Cerebellum (tissue), 4 donors: ENCODE measurements at places on chromosomes 12 and 14. TPM values are rescaled to one million over a fixed set of nuclear protein-coding genes. Genes with fewer than 3 reads are reported as not detected.

DNA sequence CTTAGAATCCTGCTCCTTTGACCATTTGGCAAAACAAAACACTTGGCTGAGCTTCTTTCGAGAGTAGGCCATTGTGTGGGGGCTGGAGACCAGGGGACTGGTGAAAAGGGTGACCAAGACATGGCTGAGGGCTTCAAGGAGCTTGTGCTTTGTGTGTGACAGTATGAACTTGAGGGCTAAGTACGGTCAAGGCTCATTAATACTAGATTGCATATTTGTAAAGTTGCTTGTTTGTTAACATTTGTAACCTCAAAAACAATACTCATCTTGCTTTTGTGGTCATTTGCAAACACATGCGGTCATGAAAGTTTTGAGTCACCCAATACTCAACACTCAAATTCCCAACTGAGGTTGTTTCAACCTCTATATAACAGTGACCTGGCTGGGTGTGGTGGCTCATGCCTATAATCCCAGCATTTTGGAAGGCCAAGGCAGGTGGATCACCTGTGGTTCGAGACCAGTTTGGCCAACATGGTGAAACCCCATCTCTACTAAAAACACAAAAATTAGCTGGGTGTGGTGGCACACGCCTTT, 42.5 kb downstream of the ZFYVE26 start:
- DNase-seq: no peak

Gene TAS2R7
- total RNA-seq: 0.91 TPM

Gene SLC25A47
- total RNA-seq: not detected

DNA sequence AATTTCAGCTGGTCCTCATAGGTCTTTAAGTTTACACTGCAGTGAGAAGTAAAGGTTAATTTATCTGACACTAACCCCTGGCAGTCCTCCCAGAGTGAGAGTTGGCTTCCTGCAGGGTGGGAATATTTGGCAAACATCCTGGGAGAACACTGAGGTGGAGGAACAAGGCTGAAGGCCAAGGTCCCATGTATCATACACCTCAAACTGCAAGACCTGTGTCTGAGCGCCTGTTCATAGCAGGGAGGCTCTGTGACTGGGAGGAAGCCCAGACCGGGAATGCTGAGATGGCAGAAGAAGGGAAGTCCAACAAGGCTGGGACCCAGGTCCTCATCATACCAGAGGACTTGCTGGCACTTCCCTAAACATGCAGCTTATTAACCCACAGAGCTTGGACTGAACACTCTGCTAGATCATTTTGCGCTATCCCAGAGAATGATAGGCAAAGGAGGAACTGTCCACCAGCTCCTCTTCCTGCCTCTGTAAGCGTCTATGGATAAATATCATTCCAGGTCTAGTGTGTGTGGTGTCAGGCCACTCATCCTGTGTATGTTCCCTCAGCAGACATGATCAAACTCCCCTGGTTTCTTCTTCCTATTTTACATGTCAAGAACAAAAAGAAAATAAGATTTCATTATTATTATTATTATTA, 199.6 kb upstream of the CNOT2 start:
- DNase-seq: peak; percentile 25

DNA sequence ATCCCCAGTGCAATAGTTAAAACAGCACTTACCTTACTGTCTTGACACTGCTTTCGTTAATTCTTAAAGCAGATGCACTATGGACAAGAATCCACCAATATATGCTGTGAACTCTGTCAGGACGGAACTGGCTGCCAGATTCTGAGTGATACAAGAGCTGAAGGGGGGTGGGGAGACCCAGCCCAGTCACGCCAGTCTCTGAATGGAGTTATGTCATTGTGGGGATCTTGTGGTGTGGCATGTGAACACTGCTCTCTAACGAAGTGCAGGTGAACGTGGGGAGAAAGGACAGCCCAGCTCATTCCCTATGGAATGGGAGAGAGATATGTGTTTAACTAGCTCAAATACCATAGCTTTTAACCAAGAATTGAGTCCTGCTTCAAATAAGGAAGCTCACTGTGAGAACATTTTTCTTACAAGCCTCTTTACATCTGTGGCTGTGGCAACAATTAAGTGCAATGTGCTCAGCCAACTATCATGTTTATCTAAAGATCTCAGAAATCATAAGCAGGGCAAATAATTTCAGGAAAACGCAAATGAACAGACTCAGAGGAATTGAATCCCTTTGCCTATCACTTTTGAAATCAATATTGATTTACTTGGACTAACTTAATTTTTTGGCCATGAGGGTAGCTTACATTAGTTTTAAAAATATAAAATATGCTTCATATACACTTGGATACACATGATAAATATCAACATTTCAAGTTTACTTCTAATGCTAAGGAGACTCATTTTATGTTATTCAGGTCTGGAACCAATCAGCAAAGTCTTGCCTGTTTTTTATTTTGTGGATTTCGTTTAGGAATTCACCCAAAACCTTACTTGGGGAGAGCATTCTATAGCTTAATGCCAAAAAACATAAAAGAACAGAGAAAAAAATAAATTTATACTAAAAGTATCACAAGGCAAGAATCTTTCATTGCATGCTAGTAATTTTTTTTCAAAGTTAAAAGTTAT, at the start of gene LUM:
Gene LUM, minus strand, starts transcription at position 129 of the 960 bp plus-strand sequence. CDS start 2,515 bp downstream, outside the sequence.
- DNase-seq: no peak

DNA sequence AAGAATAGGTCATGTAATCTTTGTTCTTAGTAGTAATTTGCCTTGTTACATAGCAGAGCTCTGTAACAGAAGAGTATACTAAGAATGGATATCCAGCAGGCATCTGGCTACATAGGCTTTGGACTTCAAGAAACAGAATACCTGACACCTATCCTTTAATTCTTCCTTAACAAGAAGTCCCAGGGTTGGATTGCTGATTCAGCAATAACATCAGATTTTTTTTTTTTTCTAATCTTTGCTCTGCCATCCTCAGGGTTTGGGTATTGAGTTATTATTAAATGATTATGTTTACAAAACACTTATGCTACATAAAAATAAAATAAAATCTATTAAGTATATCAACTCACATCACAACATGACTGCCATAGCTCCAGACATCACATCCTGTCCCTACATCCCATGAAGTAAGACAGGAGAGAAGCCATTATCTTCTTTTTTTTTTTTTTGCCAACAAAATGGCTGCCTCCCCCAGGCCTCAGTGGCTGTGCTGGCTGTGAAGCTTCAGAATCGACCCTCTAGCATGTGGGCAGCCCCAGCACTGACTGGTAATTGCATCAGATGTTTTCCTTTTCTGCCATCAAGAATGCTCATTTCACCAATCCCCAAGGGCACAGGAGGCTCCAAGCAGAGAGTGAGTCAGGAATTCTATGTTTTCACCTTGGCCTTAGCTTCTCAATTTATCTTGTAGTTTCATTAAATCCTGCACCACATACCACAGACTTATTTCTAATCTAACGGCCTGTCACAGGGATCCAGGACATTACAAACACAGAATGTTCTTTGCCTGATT, 186.2 kb downstream of the DICER1 start:
- no peak for DNase-seq

DNA sequence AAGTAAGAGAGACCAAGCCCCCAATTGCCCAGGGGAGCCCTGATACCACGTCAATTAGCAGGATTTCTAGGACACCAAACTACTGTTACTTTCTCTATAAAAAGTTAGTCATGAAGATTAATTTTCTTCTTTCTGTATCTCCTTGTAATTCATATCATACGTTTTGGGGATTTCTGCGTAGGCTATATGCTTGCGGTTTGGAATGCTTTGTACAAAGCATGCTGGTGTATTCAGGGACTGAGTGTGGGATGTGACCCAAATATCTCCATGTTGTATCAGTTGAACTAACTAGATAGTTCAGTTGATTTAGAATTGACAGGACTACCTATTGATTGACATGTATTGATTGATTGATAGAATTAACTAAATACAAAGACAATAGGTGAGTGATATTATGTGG, 7.7 kb downstream of the GPR33 start:
- no peak for DNase-seq

GRCh38 chr12:119005913-119006312, 24.6 kb downstream of the SRRM4 start:
- DNase-seq: peak; percentile 82

DNA sequence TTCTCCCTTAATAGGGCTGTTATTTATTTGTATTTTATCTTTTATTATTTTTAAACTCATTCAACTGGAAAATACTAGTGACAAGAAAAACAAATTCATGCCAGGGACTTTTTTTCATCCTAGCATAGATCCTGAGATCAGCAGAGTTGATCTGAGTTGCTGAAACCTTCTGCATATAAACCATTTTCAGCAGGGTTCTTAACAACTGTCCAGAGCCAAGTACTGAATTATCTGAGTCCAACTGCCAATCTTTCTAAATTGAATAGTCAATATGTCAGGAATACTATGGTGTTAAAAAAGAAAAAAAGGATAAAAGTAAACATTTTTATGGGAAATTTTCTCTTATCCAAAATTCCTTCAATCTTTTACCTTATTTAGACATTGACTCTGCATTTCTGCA, 28.6 kb downstream of the CDC42BPB start:
- no peak for DNase-seq

Gene FIGNL2
- 1.3 TPM for total RNA-seq

Gene MRPL42
- 53.9 TPM for total RNA-seq

GRCh38 chr12:10406725-10407124, 2.8 kb downstream of the KLRC4 start:
- no peak for DNase-seq

Gene TNS2
- 26.7 TPM for total RNA-seq

DNA sequence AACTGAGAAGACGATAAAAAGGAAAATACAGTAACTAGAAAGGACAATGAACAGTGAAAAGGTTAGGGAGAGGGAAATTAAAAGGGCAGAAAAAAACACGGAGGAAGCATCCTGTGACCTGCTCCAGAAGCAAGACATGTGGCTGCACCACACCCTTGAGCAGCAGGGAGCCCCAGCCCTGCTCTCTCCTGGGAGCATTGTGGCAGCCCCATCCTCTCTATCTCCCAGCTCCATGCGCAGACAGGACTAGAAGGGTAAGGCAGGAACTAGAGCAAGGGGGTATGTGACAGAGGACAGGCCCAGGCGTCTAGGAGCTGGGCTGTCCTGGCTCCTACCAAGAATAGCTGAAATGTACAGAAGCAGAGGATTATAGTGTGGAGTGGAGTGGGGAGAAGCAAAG, 38.6 kb upstream of the SMUG1 start:
- DNase-seq: no peak

GRCh38 chr12:94285943-94286582, 137.7 kb downstream of the PLXNC1 start:
- no peak for DNase-seq

DNA sequence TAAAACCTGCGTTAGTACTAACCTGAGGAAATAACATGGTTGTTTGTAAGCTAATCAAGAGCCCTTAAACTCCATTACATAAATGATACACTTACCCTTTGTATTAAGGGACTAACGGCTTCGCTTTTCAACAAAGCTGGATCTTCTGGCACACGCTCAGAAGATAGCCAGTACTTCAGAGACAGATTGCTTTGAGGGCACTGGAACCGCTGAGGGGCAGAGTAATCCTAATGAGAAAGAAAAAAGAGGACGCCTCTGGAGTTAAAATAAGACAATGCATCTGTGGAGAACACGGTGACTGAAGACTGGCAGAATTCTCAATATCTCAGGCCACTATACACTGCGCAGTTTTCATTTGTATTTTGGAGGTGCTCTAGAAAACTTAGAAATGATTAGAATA, 1.5 kb upstream of the KTN1 start:
- peak; percentile 33 for DNase-seq

GRCh38 chr14:37056473-37056872, 115.9 kb downstream of the SLC25A21 start:
- no peak for DNase-seq

DNA sequence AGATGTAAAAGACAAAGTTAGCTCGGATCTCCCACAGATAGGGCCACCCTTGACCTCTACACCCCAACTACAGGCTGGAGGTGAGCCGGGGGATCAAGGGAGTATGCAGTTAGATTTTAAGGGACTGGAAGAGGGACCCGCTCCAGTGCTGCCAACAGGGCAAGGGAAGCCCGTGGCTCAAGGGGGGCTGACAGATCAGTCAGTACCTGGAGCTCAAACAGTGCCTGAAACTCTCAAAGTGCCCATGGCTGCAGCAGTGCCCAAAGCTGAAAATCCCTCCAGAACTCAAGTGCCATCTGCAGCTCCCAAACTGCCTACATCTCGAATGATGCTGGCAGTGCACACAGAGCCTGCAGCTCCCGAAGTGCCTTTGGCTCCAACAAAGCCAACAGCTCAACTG, 10.4 kb downstream of the NYNRIN start:
- no peak for DNase-seq

DNA sequence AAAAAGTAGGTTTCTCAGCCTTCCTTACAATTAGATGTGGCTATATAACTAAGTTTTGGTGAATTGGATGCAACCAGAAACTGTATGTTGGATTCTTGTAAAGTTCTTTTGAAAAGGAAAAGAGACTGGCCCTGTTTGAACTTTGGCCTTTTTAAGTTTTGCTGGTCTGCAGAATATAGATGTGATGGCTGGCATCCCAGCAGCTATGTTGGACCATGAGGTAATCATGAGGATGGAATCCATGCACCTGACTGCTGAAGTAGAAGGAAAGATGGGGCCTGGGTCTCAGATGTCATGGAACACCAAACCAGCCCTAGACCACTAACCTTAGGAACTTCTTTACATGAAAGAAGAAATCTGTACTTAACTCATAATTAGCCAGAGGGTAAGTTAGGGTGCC, 482.5 kb downstream of the GLT1D1 start:
- no peak for DNase-seq
